ENCODE measurements at places on chromosomes 16 and 17.
A peak's percentile ranks its signal among the peaks of the same experiment; 100 is the strongest.

DNA sequence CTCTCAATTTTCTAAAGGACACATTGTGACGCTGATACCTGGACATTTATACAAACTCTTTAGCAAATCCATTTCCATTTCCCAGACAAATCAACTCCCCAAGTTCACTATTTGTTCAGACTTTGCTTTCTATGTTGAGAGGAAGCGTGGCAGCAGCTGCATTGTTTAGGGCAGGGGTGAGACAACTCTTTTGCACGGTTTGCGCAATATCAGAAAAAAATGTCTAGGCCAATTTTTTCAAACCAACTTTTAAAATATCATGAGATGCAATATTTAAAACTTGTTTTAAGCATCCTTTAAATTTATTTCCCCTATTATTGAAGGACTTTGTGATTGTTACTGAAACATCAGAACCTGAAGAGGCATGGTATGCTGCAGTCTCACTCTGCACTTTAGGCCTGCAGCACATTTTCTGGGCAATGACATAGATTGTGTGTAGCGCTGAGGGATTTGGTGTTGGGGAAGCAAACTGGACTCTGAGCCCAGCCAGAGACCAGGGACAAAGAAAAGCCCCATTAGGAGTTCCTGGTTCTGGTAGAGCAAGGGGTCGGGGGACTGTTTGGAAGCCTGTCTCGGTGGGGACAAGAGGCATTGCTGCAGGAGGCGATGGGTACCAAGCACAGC is 6.4 kb upstream of the CCDC182 start:
- no peak for DNase-seq

DNA sequence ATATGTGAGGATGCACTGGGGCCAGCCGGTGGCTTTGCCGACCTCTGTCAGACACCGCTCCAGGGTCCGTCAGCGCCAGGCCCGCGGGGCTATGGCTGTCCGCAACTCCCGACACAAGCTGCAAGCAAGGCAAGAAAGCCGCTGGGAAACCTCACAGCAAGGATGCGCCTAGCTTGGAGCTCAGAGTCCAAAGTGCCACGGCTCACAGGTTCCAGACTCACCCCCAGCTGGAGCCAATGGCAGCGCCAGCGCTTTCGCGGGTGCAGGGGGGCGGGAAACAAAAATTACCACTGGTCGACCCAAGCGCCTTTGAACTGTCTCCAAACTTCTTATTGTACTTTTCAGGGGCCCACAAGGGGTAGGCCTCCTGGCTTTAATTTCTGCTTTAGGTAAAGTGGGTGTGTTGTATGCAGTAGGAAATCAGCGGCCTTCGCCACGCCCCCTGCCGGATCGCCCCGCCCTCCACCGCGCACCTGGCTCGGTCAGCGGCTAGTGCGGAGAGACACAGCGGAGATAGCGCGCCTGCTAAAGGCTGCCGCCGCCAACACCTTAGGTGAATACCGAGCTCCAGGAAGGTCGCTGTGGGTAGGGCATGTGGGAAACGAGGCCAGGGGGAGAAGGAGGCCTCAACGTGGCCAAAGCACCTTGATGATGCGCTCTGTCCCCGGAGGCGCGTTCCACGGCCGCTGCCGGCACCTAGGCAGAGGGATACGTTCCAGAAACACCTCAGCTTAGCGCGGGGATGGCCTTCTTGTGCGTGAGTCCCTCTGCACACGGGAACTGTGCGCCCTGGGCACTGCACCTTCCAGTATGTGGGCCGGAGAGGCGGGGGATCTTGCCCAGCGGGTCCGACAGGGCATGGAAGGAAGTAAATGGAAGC is 61.0 kb upstream of the RBL2 start:
- peak; percentile 55 for DNase-seq

DNA sequence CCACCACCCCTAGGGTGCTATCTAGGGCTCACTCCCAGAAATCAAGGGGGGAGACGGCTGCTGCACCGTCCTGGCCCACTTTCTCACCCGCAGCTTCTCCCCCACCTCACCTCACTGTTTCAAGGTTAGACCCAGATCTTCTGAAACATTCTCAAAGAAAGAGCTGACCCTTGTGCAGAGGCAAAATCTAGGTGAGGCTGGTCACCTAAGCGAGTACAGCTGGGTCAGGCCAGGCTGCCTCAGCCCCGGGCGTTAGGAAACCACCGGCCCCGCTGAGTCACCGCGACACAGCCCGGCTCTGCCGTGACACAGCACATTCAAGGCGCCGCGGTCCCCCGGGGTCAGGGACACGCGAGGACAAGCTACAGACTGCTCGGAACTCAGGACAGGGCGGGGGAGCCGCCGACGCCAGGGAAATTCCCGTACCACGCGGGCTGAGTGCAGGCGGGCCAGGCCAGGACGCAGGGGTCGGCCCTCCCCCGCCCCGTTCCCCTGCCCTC is 27.1 kb downstream of the GNPTG start:
- peak; percentile 51 for DNase-seq

DNA sequence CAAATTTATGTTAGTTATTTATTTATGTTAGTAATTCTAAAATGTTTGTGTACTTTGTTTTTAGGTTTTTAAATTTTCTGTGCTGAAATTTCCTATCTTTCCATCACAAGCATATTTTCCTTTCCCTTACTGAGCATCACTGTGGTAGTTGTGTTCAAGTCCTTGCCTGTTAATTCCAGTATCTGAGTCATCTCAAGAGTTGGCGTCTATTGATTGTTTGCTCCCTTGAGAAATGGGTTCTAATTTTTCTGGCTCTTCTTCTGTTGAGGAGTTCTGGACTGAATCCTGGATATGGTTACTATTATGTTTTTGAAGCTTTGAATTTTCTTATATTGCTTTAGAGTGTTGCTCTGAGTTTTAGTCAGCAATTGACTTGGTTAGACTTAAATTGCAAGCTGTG is 56.3 kb downstream of the GAN start:
- no peak for DNase-seq

- no peak for DNase-seq
Measured at GRCh38 chr16:48558371-48558841, 51.6 kb downstream of the N4BP1 start.

DNA sequence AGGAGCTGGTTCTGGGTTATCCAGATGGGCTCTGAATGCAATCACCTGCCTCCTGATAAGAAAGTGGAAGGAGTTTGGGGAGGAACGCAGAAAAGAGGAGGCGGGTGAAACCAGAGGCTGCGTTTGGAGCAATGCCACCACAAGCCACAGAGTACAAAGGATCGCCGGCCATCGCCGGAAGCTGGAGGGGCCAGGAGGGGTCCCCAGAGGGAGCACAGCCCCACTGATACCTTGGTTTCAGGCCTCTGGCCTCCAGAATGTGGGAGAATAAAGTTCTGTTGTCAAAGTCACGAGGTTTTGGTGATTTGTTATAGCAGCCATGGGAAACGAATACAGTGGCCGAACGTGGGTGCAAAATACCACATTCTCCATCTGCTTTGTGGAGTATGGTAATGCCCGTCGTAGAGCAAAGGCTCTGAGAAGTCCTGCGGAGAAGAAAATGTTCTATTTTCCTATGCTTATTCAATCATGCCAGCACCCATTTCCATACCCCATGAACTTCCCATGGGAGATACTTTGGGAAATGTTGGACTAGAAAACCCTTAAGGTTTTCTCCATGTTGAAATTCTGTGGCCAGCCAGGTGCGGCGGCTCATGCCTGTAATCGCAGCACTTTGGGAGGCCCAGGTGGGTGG is 51.4 kb downstream of the ZDHHC7 start:
- DNase-seq, result no peak

GRCh38 chr16:1825864-1826690 is 548 bp downstream of the HAGH start:
- peak; percentile 31 for DNase-seq

DNA sequence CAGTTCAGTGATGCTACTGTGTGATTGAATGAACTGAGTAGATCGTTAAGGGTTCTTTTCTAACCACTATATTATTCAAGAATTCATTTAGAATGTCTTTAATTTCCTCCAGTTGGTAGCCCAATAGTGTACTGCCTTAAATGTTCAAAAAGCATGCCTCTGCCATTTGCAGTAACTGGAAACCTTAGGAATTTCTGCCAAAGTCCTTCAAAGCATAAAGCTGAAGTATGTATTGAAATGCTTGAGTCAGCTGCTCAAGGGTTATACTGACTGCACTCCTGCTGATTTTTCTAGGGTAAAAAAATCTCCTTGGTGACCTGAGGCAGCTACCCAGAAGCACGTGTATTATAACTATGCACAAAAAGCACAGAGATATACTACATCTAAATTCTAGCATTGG is 56.5 kb downstream of the SNTB2 start:
- no peak for DNase-seq

DNA sequence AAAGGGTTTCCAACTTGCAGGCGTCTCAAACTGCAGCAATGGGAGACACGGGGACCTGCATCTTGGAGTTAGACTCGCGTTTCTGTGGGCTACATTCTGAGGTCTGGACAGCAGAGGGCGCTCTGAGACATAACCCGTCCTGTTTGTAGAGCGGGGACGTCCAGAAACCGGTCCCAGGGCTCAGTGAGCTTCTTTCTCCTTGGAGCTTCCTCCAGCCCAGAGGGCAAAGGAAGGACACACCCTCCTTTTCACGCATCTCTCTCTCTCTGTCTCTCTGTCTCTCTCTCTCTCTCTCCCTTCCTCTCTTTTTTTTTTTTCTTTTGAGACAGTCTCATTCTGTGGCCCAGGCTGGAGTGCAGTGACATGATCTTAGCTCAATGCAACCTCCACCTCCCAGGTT is 19.8 kb downstream of the COX4I1 start:
- peak; percentile 65 for DNase-seq

DNA sequence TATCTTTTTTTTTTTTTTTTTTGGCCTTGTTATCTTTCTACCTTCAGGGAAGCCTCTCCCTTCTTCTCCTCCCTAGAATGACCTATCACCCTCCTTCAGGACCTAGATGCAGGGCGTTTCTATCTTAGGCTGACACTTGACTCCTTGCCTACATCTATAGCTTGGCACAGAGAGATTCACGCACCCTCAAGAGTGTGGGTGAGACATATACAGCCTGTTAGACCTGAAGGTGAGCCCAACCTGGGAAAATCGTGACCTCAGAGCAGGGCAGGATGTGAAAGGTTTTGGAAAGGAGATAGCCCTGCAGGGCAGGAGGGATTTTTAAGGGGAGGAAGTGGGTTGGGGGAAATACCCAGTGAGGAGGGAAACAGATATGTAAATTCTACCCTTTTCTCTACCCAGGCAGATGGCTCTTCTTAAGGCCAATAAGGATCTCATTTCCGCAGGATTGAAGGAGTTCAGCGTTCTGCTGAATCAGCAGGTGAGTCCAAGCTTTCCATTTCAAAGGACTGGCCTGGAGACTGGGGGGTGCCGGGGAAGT is at the start of gene AHSP:
AHSP (plus strand) TSS at position 167 of the 541 bp plus-strand sequence; CDS start at position 407, 240 bp downstream.
- DNase-seq, result no peak

DNA sequence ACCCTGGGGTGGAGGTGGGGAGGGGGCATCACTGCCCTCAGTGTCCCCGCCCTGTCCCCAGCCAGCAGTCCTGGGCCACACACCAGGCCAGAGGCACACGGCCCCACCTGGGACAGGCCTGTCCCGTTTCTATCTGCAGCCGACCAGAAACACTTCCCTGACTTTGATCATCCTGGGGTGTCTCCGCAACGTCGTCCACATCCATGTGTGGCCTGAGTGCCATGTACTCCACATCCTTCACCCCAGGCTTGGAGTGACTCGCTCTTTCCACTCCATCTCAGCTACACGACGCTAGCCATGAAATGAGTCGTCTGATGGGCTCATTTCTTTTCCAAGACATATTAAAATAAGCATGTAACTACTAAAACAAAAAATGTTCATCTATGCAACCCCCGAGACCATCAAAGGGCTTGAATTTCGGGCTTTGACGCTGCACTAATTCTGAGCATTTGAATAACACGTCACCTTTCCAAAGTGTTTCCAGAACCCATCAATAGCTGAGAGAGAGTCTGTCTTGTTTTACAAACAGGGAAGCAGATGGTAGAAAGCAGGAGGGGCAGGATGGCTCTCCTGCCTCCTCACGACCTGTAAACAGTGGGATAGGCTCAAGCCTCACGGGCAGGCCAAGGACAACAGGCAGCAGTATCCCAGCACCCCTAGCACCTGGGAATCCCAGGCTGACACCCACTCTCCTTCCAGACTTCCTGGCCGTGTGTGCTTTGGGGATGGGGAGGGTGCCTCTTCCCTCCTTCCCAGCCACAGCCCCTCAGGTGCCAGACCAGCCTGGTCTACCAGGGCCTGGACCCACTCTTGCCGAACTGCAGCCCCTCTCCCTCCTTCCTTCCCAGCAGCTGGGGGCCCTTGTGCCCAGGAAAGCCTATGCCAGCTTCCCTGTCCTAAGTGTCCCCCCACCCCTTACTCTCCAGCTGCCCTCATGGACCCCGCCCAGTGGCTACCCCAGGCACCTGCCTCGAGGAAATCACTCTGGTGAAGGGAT is 20.0 kb upstream of the RASD1 start:
- DNase-seq, result no peak

- DNase-seq, result peak; percentile 64
Measured at GRCh38 chr16:28925386-28926228, 569 bp upstream of the RABEP2 start.

DNA sequence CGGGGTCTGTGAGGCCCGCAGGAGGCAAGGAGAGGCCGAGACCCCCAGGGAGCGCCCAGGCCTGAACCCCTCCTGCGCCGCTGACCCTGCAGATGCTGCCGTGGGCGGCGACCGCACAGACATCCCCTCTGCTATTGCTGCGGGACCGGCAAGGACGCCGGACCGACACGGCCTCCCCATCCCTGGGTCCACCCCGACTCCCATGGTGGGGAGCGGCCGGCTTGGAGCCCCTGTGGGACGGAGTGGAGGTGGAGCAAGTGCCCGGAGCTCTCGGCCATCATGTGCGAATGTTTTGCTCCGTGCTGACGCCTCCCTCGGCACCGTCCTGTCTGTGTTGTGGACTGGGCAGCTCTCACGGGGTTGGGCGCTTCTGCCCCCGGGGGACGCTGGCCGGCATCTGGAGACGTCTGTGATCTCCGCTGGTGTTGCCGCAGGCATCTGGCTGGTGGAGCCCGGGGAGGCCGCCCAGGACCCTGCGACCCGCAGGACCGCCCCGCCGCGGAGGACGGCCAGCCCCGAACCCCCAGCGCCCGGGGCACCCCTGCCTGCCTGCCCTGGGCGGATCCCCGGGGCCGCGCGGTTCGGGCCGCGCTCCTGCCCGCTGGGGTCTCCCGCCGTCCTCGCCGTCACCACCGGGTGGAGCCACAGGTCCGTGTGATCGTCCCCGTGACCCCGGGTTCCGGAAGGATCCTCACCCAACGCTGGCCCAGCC is 12.8 kb upstream of the GNG13 start:
- no peak for DNase-seq

DNA sequence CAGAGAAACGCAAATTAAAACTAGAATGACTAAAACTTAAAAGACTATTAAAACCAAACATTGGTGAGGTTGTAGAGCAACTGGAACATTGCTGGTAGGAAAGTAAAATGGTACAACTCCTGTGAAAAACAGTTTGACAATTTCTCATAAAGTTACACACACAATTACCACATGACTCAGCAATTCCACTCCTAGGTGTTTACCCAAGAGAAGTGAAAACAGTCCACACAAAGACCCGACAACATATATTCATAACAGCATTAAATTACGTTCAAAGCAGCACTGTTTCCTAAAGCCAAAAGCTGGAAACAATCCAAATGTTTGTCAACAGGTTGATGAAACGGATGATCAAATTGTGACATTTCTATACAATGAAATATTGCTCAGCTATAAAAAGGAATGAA is 26.5 kb upstream of the ALOX12 start:
- DNase-seq, result no peak
